ENCODE measurements at places on chromosomes 2 and 18.

- DNase-seq, result peak; percentile 84
Measured at GRCh38 chr2:47309952-47310800, 92.8 kb upstream of the MSH2 start.

DNA sequence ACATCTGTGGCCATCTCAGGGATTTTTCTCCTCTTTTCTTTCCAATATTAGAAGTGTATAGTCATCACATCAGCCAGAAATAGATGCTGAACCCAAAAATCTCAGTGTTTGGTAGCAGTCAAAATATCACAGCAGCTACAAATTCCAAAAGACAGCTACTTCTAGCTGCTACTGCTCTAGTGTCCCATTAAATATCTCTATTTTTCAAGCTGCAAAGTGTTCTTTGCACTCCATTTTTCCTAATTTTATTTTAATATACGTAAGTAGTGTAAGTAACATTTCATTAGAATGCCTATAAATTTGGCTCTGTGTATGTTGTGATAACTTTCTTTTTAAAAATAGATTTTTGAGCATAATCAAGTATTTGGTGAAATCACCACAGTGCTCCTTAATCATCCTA lies 967.3 kb downstream of the BCL11A start:
- no peak for DNase-seq

GRCh38 chr18:51447351-51448342 lies 250.2 kb upstream of the MEX3C start:
- DNase-seq, result no peak

DNA sequence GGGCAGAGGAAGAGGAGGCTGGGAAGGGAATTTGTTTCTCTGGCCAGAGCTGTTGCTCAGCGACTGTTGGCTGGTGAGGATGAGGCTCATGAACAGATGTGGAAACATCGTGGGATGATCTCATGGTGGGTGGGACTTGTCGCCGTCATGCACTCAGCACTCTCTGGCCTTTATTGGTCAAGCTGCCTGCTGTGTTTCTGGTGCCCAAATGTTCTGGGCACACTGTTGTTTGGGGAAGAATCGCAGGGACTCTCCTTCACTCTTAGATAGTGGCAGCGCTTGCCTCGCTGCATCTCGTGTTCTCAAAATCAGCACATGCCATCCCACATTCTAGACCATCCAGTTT lies 145.6 kb downstream of the AGAP1 start:
- no peak for DNase-seq

DNA sequence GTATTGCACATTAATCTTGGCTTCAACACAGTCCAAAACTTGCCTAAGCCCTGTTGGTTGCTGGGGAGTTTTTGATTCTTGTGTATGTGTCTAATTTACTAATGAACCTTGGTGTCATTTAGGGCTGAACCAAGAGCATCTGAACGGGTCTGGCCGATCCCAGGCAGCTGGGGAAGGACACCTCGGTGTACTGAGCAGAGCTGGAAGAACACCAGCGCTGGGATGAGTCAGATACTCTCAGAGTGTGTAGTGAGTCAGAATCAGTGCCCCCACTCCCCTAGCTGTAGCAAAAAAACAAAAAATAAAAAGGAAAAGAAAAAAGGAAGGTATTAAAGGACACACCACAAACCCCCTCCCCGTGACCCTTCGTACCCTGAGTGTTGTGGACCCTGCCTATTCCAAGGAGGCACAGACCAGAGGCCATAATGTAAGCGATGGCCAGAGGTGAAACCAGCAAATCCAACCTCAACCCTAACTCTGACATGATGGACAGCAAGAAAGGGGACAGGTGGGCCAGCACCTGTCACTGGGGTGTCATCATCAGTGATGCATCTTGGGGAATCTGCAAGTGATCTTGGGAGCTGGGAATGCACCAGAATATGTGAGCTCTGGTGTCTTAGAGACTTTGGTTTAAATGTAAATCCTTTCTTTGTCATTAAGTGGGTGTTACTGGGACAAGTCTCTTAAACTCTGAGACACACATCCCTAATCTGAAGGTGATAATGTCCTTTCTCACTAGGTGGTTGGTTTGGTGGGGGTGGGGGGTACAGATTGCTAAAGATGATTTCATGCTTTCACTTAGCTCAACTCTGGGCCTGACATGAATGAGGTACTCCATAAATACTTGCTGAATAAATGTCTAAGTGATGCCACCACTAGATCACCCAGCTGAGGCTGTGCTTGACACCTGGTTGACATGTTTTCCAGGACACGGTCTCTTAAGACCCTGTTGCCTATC lies 34.2 kb upstream of the NCOA1 start:
- no peak for DNase-seq

DNA sequence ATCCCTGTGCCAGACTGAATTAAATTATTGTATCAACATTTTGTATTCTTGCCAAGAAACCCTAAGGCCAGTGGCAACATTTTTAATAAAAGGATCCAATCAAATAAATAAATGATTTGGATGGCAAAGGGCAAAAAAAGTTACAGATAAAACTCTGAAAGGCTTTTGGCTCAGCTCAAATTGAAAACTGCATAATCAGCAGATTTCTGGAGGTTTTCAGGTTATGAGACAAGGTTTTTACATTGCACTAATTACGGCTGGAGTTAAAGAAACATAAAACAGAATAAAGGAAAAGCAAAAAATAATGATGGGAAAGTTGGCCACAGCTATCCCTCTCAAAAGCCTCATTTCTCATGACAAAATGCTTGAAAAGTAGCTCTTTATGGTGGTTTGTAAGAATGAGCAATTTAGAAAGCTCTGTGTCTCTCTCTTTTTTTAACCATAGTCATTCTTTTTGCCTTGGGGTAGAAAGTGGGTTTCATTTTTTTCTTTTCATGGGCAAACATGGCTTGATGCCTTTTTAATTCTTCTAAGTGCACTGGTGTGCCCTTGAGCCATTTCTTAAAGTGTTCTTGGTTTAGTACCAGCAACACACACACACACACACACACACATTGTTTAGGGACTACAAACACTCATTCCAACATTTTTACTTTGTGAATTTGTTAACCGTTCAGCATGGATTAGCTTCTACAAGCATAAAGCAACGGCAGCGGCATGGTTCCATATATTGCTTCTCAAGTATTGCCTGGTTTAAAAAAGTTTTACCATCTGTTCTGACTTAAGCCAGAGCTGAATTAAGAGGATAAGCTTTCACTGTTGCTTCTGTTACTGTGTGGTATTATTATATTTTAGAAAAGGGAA lies 747.1 kb upstream of the FSHR start:
- no peak for DNase-seq

DNA sequence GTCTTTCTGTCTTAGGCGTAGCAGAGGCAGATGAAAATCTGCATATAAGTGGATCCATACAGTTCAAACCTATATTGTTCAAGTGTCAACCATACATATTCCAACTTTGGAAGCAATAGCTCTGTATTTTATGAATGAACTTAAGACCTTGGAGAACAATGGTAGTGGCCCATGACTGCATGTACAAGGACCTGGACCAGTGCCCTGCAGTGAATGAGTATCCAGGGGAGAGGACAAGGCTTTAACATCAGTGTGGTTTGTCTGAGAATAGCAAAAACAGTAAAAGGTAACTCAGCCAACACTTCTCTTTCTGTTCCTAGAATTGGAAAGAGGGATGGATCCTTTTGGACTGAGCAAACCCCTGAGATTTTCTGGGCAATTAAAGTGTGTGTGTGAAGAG lies 230.8 kb upstream of the LINC00305 start:
- DNase-seq, result no peak

DNA sequence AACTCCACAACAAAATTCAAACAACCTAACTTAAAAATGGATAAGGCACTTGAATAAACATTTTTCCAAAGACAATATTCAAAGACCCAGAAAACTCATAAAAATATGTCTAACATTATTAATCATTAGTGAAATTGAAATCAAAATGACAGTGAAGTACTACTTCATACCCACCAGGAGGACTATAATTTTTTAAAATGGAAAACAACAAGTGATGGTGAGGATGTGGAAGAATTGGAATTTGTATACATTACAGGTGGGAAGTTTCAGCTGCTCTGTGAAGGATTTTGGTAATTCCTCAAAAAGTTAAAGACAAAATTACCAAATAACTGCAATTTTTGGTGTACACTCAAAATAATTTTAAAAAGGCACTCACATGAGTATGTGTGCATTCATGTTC lies 920.0 kb downstream of the TDRD15 start:
- DNase-seq, result no peak

DNA sequence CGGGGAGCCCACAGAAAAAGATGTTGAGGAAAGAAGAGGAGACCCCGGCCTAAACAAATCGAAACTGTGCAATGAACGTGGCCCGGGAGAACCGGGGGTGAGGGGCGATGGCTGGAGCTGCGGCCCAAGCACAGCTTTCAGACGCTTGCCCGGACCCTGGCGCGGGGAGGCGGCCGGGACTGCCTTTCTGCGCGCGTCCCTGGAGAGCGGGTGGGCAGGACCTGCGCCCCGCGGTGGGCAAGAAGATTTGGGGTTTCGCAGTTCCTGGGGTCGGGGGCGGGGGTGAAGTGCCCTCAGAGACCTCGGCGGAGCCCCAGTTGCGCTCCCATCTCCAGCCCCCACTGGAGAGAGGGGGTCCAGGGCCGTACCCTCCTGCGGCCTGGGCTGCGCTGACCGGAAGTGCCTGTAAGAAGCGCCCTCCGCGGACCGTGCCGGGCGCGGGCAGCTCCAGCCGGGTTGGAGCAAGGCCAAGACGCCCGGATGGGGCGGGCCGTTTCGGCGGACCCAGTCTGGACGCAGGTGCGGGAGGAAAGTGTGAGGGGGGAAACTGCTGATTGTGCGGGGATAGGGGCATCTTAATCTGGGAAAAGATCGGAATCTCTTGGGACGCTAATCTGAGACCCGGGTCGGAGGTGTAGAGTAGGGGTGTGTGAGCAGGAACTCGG lies 11.6 kb downstream of the EN1 start:
- no peak for DNase-seq

- DNase-seq, result no peak
Measured at GRCh38 chr2:98899041-98899702, 36.9 kb downstream of the CRACDL start.

DNA sequence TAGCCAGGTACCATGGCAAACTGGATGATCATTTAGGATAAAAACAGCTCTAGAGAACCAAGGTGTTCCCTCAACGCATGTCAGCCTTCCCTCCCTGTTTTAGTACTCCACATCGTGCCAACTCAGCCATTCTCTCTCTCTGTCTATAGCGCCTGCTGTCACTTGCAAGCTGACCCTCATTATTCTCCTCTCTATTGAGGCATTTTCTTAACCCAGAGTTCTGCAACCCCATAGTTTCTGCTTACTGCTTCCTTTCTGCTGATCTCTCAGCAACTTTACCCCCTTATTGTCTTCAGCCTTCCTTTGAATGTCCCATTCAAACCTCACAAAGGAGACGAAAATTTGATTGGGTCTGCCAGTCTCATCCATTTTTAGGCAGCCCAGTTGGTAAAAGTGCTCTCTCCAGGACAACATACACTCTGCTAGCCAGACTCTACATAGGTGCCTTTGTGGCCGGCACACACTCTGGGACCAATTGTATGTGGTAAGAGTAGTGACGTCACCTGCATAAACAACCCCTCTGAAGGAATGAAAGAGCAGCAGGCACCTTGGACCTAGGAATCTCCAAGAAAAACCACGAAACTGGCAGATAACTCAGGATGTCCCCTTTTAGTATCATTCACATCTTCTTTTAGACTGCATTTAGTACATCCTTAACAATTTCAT lies 367.2 kb upstream of the KCNH7 start:
- no peak for DNase-seq

- no peak for DNase-seq
Measured at GRCh38 chr2:118709786-118710185, 137.7 kb downstream of the EN1 start.

- no peak for DNase-seq
Measured at GRCh38 chr2:202436626-202437025, 60.5 kb downstream of the BMPR2 start.

DNA sequence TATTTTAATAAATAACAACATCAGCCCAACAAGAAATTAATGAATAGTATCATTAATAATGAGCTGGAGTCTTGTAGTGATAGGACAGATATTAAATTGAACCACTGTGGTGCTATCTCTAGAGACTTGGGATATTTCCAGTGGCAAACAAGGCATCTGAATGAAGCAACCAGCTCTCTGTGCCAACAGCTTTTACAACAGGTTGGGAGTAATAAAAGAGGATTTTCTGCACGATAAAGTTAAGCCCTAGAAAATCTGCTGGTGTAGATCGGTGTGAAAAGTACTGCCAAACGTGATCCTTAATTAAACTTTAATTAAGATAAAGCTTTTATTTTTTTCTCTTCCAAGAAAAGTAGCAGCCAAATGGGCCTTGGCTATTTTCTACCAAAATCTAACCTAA lies 385.5 kb downstream of the NR4A2 start:
- DNase-seq, result no peak

- no peak for DNase-seq
Measured at GRCh38 chr2:207704078-207704477, 7.4 kb upstream of the CCNYL1 start.

DNA sequence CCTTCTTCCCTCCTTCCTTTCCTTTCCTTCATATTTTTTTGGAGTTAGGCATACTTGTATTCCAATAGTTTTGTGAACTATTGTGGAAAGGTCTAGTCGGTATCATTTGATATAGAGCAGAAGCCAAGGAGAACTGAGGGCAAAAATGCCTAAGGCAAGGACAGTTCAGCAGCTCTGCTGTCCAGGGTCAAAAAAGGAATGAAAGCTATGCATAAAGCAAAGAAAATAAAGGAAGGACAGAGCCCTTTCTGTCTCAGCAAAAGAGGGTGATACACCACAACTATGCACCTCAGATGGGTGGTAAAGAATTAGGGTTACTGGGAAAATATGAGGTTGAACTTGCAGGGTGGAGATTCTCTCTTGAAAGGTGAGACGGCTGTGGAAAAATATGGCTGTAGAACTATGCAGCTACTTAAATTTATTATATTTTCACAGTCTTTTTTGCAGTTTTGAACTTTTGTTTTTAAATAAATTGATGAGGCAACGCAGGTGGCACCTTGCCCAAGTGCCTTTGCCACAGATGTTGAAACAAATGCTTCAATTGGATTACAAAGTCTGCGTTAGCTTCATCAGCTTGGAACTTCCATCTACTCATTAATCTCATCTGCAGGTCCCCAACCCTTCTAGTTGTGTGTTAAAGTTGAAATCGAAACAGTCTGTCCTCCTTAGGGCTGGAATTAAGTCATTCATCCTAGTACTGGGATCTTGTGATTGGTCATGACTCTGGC lies 20.8 kb downstream of the LHCGR start:
- DNase-seq, result no peak

- peak; percentile 21 for DNase-seq
Measured at GRCh38 chr2:241666627-241667400, 19.8 kb downstream of the DTYMK start.

- no peak for DNase-seq
Measured at GRCh38 chr2:173287594-173287993, 67.1 kb upstream of the CDCA7 start.

GRCh38 chr2:238003234-238004031 lies 36.6 kb downstream of the UBE2F start:
- DNase-seq, result no peak

- DNase-seq, result no peak
Measured at GRCh38 chr2:238133499-238134392, 4.7 kb upstream of the KLHL30 start.

- no peak for DNase-seq
Measured at GRCh38 chr2:197304556-197305011, 6.0 kb downstream of the ANKRD44 start.

- DNase-seq, result no peak
Measured at GRCh38 chr18:60508108-60508507, 135.5 kb upstream of the MC4R start.

- DNase-seq, result no peak
Measured at GRCh38 chr2:189500456-189501160, 59.3 kb downstream of the WDR75 start.

Data from GM13976 (cell line).